Osteocyte (in vitro differentiated cells): ENCODE measurements at places on chromosomes 2 and 18. TPM values are rescaled to one million over a fixed set of nuclear protein-coding genes. Genes with fewer than 3 reads are reported as not detected.

DNA sequence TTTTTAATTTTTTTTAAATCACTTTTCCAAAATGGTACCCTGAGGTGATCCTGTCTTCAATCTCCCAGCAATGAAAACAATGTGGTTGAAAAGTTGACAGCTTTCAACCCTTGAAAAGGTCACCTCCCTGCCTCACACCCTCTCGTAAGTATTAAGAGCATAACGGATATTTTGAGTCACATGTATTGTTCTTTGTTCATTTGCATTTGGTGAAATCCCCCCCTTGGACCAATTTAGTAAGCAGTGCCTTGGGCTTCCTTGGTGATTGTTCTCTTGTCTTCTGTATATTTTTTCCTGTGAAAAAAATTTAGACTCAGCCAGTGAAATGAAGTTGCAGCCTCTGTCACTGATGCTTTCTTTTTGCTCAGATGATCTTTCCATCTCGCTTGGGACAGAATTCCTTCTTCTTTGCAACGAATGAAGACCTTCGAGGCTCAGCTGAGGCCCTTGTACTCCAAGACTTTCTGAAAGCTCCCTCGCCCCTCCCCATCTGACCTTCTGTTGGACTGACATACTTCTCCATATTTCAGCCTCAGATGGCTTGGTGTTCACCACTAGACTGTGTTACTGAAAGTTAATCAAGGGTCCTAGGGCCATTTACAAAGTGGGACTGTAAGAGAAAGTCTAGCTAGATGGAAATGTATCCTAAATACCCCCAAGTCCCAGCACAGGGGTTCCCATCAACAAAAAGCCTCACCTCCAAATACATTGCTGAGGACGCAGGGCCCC is 158.4 kb downstream of the BCL2 start:
- H3K27ac ChIP-seq: peak overlapping the region; percentile 66
- H3K36me3 ChIP-seq: no peaks in the 10 kb centered on the region
- H3K27me3 ChIP-seq: peaks cover 2% of the 10 kb centered on the region
- no peak for DNase-seq

DNA sequence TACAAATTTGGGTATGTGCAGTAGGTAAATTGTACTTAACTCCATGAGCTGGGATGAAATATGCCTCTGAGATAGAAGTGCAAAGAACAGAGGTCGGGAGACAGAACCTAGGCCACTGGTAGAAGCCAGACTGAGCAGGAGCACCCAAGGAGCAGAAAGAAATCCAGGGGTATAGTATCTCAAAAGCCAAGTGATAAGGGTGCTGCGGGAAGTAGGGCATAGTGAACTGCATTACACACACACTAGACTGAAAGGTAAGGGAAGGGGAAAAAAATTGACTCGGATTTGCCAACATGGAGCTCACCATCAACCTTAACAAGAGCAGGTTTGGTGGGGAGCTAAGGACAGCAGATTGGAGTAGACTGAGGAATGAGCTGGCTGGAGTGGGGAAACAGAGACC is 89.3 kb upstream of the TMEM247 start:
- H3K27ac ChIP-seq: no peak overlapping the region
- H3K4me1 ChIP-seq: no peaks in the 10 kb centered on the region
- no peak overlapping the region for H3K4me3 ChIP-seq
- H3K27me3 ChIP-seq: peaks cover 35% of the 10 kb centered on the region
- no peaks in the 10 kb centered on the region for H3K36me3 ChIP-seq

DNA sequence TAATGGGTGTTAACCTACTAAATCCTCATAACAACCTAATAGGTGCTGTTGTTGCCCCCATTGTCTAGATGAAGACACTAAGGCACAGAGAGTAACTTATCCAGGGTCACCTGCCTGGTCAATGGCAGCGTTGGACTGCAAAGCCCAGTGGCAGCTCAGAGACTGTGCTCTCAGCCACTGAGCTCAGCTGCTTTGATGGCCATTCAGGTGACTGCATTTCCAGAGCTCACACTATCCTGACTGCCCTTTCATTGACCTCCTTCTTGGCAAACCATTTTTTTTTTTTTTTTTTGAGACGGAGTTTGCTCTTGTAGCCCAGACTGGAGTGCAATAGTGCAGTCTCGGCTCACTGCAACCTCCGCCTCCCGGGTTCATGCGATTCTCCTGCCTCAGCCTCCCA is 115.2 kb downstream of the MAPK4 start:
- no peak overlapping the region for H3K27ac ChIP-seq
- H3K4me1 ChIP-seq: no peaks in the 10 kb centered on the region
- no peaks in the 10 kb centered on the region for H3K27me3 ChIP-seq

GRCh38 chr2:31282634-31283033 is 48.7 kb downstream of the EHD3 start:
- peaks cover 29% of the 10 kb centered on the region for H3K4me1 ChIP-seq
- no peaks in the 10 kb centered on the region for H3K36me3 ChIP-seq
- no peak overlapping the region for H3K4me3 ChIP-seq
- no peak for DNase-seq
- H3K27me3 ChIP-seq: no peaks in the 10 kb centered on the region

The PLEKHH2 gene
- total RNA-seq: 17.4 and 19.6 TPM in 2 replicates
